ENCODE measurements at places on chromosomes 5 and 9. TPM values are rescaled to one million over a fixed set of nuclear protein-coding genes. Genes with fewer than 3 reads are reported as not detected.

- no peak for DNase-seq
These were observed 127.7 kb downstream of the ZDHHC21 start for GRCh38 chr9:14565352-14566016.

DNA sequence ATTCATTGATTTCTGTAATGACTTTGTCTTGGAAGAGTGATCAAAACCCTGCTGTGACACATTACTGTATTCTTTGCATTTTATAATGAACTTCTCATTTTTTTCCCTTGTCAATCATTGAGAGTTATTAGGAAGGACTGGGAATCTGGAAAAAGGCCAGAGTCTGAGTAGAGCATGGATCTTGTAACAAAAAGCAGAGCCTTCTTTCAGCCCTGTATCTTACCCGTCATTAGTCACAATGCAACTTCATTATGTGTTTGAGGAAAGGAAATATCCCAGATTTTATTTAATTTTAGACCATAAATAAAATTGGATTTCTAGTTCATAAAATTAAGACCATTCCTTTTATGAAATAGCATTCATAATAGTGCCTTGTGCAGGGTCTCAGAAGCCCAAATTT is 131.4 kb downstream of the ARHGEF28 start:
- DNase-seq = no peak

GRCh38 chr5:154630410-154630809 is 124.8 kb upstream of the LARP1 start:
- peak; percentile 14 for DNase-seq

GRCh38 chr9:93859431-93860215 is 95.5 kb downstream of the BARX1 start:
- no peak for DNase-seq

GRCh38 chr9:2055203-2055658 is 40.1 kb downstream of the SMARCA2 start:
- no peak for DNase-seq

DNA sequence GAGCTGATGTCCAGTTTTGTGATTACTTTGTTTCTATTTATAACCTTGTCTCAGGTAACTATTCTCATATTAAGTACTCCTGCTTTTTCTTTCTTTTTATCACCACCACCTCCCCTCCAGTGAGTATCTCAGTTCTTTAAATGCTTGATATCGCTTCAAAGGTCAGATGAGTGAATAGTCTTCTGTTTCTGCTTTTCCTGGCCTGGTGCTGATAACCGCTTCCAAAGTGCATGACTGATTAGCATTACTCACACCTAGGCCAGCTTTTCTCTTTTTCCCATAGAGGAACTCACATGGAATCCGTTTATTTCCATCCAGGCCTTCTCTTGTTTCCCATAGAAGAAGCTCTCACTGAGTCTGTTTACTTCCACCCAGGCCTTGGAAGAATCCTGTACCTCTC is 3.2 kb downstream of the SLC36A1 start:
- no peak for DNase-seq

- no peak for DNase-seq
These were observed 811 bp upstream of the ARRDC3 start for GRCh38 chr5:91383956-91384300.

DNA sequence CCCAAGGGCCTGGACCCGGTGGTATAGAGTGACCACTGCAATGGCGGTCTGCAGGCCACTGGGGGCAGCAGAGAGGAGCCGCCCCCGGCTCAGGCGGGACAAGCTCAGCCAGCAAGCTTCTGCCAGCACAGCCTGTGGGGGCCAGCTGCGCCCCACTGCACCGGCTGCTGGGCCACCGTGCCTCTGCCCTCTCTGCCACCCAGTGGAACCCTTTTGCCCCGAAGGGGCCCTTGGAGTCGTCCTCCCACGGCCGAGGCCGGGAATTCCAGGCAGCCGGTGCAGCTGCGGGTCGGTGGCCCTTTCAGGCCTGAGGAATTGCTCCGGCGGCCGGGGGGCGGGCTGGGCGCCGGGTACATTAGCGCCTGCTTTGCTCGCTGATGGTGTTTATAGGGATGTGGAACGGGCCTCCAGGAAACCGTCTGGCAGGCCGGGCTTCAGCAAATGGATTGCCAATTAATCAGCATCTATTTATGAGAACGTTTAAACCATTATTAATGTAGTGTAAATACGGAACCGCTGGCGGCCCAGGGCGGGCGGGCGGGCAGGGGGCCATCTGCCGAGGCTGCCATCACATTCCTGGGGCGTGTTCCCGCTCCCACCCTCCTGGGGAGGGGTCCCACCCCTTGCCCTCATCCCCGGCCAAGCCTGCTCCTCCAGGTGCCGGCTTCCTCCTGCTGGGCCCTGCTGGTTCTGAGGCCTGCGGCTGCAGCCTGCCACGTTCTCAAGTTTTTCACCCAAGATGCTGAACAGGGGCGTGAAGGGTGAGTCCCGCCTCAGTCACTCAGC is 127.4 kb downstream of the BARX1 start:
- DNase-seq = peak; percentile 76

DNA sequence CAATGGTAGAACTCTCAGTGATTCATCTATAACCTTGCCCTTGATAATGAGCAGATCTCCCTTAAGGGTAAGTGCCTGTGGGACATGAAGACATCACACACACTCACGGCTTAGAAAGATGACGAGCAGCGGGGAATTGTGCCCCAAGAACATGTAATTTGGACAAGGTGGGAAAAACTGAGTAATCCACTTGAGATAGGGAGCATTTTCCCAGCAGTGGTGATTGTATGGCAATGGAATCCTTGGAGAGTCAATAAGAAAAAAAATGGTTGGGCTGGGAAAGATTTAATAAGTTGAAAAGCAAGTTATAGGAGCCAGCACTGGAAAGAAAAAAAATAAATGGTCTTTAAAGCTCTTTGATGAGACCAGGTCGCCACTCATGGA is 193.1 kb downstream of the GLIS3 start:
- DNase-seq = no peak

DNA sequence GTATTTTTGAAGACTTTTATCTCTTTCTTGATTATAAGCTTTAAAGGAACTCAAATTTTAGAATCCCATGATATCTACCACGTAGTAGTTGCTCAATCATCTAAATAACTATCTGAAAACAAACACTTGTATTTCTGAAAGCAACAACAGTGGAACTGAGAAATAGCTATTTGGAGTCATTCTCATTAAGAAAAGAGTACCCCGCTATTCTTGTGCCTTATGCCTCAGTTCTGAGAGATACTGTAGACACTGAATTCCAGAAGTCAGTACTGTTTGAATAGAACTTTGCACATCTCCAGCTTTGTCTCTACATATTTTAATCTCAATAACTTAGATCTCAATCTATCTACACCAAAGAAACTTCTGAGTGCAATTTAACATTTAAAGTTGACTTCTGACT is 11.4 kb downstream of the CHD1 start:
- DNase-seq = no peak

DNA sequence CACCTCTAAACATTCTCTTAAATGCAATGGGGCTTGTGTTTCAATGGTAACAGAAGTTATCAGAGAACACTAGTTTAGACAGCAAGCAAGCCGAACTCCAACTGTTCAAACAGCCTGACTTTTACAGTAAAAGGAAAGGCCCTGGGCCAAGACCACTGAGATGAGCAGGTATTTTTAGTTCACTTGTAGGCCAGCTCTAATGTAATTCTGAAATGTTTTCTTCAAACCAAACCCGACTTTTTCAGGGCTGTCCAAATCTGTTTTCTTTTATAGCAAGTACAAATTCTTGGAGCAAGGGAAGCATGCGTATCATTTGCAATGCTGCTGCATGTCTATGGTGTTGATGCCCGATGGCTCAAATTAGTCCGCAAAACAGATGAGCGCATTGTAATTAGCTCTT is 192.9 kb downstream of the SLF1 start:
- DNase-seq = no peak

- DNase-seq = no peak
These were observed 21.0 kb upstream of the MRNIP start for GRCh38 chr5:179879690-179880010.

GRCh38 chr5:126351153-126351552 is 72.1 kb upstream of the GRAMD2B start:
- no peak for DNase-seq

DNA sequence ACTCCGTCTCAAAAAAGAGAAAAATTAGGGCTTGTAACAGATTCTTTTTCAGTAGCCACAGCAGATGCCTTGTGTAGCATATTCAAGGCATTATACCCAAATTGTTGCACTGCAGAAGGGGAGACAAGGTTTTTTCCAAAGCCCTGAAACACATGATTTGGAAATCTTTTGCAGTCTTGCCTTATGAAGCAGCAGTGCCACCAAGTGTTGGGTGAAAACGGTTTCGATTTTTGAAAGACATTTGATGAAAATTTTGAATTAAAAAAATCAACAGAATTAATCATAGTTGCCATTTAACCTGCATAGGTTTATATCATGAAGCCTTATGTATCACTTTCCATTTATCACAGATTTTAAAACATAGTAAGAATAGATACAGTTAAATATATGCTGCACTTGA is 479.5 kb downstream of the TAF11L14 start:
- DNase-seq = no peak

GRCh38 chr9:75889577-75889976 is 896 bp upstream of the PCSK5 start:
- peak; percentile 65 for DNase-seq

- no peak for DNase-seq
These were observed 381.2 kb upstream of the PDE4D start for GRCh38 chr5:60274747-60275146.

- no peak for DNase-seq
These were observed 54.2 kb downstream of the KLF4 start for GRCh38 chr9:107435415-107435814.

GRCh38 chr5:52989025-52989780 is at the start of gene ITGA2:
Gene ITGA2, plus strand, starts transcription at chr5:52989352. Its CDS starts 117 bp downstream, at chr5:52989469.
- DNase-seq = peak; percentile 80

Gene ARSI
- total RNA-seq = 2.7 TPM

Gene SLC6A3
- total RNA-seq = not detected

Gene AHRR
- 10.7 TPM for total RNA-seq

Gene TGFBI
- 719 TPM for total RNA-seq

Gene AIF1L
- 28.7 TPM for total RNA-seq
